ENCODE measurements at places on chromosomes 16 and 17.

DNA sequence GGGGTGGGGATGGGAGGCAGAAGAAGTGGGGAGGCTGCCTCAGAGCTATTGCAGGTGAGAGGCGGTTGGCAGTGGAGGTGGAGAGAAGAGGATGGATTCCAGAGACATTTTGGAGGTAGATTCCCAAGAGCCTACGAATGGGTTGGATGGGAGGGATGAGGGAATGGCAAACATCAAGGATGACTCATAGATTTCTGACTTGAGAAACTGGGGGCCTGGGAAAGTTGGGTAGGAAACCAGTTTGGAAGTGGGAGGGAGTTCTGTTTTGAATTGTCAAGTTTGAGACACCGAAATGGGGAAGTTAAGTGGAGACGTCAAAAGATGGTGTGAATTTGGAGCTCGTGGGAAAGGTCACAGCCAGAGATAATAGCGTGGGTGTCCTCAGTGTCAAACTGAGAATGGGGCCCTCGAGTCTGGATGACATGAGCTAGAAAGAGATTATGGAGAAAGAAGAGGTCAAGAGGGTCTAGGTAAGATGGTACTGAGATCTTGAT, 6.2 kb upstream of the CYLD start:
- no peak for DNase-seq

DNA sequence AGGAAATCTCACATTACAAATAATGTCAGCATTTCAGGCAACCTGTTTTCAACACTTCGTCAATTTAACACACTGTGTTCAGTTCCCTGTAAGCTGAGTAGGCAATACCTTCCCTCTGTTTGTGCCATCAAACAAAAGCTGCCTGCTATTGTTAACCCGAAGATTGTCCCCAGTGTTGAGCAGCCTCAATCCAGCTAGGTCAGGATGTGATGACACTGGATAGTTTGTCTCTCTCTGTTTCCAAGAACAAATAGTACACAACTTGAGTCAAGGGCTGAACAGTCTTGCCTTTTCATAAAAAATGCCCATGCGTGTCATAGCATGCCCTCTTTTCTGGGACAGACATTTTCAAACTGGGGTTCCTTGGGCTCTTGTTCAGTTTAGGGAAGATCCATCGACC, 36.4 kb downstream of the HSD17B2 start:
- DNase-seq, result no peak

DNA sequence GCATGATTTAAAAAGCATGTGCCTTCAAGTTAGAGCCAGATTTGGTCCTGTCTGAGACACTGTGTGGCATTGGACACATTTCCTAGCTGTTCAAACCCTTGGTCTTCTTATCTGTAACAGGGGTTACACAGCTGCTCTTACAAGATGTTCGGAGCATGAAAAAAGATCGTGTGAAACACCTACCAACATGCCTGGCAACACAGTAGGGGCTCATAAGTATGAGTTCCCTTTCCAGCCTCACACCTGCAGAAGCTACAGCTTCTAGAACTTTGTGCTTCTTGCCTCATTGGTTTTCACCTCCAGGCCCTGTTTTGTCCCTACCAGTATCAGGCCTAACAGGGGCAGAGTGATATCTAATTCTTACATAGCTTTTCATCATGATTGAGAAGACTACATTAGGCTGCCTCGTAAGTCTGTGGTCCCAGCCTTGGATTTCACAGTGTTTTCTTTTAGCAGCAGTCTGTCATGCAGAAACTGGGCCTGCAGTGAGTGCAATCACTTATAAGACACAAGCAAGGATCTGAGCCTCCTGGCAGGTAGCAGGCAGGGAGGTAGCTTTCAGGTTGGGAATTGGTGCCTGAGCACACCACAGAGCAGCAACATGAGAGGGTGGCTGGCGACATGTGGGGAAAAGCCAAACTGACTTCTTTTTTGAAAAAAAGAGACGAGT, 78.8 kb downstream of the CCDC182 start:
- no peak for DNase-seq

DNA sequence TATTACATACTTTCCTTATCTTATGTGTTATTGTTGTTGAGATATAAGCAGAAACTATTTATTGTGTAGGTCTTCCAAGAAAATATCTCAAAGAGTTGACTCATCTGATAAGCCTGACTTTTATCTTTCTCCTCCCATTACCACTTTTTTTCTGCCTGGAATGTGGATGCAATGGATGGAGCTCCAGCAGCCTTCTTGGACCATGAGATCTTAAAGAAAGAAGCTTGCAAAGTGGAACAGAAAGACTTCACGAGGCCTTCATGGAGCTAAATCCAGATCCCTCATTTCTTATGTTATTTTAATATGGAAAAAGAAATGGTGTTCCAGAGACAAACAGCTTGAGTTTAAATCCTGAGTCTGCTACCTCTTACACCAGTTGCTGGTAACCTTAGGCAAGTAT, 237.6 kb upstream of the FOXF1 start:
- no peak for DNase-seq

Measured in CD4-positive, alpha-beta T cell treated with Interleukin-2 at 100 ng/mL for 4 hours (primary cell).